Ascending aorta (tissue), 2 donors: ENCODE measurements at places on chromosomes 12 and 14. TPM values are rescaled to one million over a fixed set of nuclear protein-coding genes. Genes with fewer than 3 reads are reported as not detected.

ADCK1 gene
- total RNA-seq = 0.43 TPM

SIX6 gene
- not detected for total RNA-seq

TROAP gene
- total RNA-seq = not detected

KRT74 gene
- total RNA-seq = not detected

NANOG gene
- not detected for total RNA-seq

RTN1 gene
- 52.3 TPM for total RNA-seq

MLH3 gene
- 23.9 TPM for total RNA-seq
